CD4-positive, alpha-beta memory T cell (primary cell): ENCODE measurements at places on chromosomes 5 and 9. TPM values are rescaled to one million over a fixed set of nuclear protein-coding genes. Genes with fewer than 3 reads are reported as not detected.

RELL2 gene
- 5.4 TPM for polyA plus RNA-seq

GPR151 gene
- not detected for polyA plus RNA-seq

CD72 gene
- 1.8 TPM for polyA plus RNA-seq

C9 gene
- polyA plus RNA-seq, result not detected

GLRA1 gene
- polyA plus RNA-seq, result not detected

SLIT3 gene
- polyA plus RNA-seq, result not detected

OR13F1 gene
- not detected for polyA plus RNA-seq

GEMIN5 gene
- 3.3 TPM for polyA plus RNA-seq

GRIN3A gene
- 0.08 TPM for polyA plus RNA-seq

PCA3 gene
- polyA plus RNA-seq, result not detected

C5orf52 gene
- polyA plus RNA-seq, result not detected

AQP7 gene
- polyA plus RNA-seq, result 0.30 TPM

PCDHAC2 gene
- not detected for polyA plus RNA-seq

ADAMTS16 gene
- not detected for polyA plus RNA-seq

FGF1 gene
- not detected for polyA plus RNA-seq

PCDHA9 gene
- polyA plus RNA-seq, result not detected

SV2C gene
- not detected for polyA plus RNA-seq

REEP5 gene
- polyA plus RNA-seq, result 117 TPM

LMBRD2 gene
- 4.1 TPM for polyA plus RNA-seq

SH3PXD2B gene
- not detected for polyA plus RNA-seq

PLPP7 gene
- polyA plus RNA-seq, result not detected

CDH9 gene
- not detected for polyA plus RNA-seq

FOXD1 gene
- polyA plus RNA-seq, result not detected

GAPT gene
- polyA plus RNA-seq, result not detected

GABRB2 gene
- not detected for polyA plus RNA-seq

SOHLH1 gene
- polyA plus RNA-seq, result not detected

SAXO1 gene
- polyA plus RNA-seq, result 0.34 TPM

MLANA gene
- polyA plus RNA-seq, result 0.59 TPM

SHISAL2B gene
- not detected for polyA plus RNA-seq

CKMT2 gene
- not detected for polyA plus RNA-seq

UGT3A1 gene
- not detected for polyA plus RNA-seq
